Occipital lobe (tissue), 3 donors: ENCODE measurements at places on chromosomes 3 and 15. TPM values are rescaled to one million over a fixed set of nuclear protein-coding genes. Genes with fewer than 3 reads are reported as not detected.
A peak's percentile ranks its signal among the peaks of the same experiment; 100 is the strongest.

GOLGA6B gene
- total RNA-seq, result not detected

SELENOS gene
- 40.1 TPM for total RNA-seq

GRCh38 chr3:122563717-122564025 lies 429 bp downstream of the PARP9 start:
- no peak for DNase-seq

DNA sequence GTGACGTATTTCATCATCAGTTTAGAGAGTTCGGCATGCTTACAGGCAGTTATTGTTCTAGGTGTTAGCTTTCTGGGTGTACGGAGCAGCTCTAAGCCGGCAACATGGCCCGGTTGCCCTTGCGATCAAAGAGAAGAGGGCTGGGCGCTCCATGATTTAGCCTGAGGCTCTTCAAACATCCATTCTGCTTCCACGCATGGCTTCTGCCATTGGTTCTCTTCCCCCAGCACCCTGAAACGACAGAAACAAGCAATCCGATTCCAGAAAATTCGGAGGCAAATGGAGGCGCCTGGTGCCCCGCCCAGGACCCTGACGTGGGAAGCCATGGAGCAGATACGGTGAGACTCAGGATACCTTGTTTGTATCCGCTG lies 574 bp downstream of the NGRN start:
- peak; percentile 49 for DNase-seq
